WTC11 (cell line): ENCODE measurements at places on chromosomes 7 and 10. TPM values are rescaled to one million over a fixed set of nuclear protein-coding genes. Genes with fewer than 3 reads are reported as not detected.

DNA sequence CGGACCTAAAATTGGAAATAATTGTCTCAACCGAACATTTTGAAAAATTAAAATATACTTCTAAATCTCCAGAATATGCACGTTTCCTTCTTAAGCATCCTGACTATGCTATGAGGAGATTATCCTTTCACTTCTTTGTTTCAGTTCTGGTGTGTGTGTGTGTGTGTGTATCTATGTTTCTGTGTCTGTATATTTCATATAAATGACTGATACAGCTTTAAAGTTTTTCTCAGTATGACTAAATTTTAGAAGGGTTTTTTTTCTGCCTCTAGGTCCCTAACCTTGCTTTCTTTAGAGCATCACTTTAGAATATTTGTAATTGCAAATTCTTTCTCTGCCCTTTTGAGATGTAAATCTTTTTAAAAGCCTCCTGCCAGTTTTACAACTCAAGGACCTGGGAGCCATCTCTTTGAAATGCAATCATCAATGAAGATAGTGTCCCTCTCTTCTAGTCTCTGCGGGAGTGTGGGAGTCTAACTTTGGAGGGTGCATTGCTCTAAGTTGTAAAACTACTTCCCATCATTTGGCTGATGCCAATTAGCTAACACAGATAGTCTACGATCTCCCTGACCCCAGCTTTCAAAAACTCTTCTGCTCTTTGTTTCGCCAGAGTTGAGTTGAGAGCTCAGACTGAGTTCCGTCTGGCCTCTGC, 782.0 kb upstream of the ZWINT start:
- DNase-seq = peak; percentile 19

DNA sequence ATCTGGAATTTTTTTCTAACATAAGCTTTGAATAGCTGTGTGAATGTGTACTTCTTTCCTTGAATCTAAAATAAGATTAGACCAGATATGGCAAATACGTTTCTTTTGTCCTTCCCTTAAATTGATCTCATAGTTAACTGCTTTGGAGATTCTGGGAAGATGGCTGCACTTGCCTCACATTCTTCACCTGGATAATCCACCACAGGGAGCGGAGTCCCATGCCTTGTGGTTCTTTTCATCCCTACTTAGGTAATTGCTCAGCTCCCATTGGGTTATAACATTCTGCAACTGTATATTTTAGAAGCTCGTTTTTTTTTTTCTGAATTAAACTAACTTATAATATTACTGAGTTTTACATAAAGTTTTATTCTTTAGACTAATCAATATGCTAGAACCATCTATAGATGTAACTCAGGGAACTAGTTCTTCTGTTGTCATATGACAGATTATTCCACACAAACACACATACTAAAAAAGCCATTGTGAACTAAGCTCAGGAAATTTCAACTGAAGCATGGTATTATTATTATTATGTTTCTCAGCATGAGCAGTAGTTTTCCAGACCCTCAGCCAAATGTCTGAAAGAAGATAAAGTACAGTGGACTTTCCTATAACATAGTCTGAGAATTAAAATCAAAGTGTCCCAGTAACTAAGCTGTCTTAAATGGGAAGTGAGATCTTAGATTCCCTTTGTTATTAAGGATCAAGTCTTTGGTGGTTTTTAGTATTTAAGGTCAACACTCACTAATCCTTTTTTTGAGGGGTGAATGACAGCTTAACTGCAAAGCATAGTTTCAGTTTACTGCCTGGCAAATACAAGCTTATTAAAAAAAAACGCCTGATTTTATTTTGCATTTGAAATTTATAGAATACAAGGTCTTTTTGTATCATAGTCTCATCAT, 182.3 kb downstream of the PPP1R9A start:
- DNase-seq = no peak

GRCh38 chr7:120843109-120843508, 14.8 kb downstream of the TSPAN12 start:
- no peak for DNase-seq

DNA sequence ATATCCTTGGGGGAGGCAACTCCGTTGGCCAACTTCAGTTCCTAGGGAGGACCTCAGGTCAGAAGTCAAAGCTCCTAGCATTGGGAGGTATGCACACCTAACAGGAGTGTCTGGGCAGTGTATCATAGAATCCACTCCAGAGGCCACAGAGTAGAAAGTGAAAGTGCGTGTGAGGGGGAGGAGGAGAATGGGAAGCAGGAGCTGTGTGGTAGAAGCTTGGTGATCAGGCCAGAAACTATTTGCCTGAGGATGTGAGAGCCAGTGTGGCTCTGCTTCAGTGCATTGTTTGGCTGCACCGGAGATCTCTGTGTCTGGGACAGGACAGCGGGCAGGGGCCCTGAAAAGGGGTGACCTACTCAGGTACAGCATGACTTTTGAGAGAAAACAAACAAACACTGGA, 557.4 kb upstream of the VSTM2A start:
- no peak for DNase-seq

- no peak for DNase-seq
These were observed 12.9 kb upstream of the KCP start for GRCh38 chr7:128923411-128923800.

- no peak for DNase-seq
These were observed 217.8 kb upstream of the NRP1 start for GRCh38 chr10:33552290-33552689.

The NRCAM gene
- total RNA-seq = 2.6 to 2.9 TPM (median 2.7 TPM) in 3 replicates

The SLC18A3 gene
- 0.07 to 0.13 TPM (median 0.09 TPM) in 3 replicates for total RNA-seq
